Suprapubic skin (tissue), 4 donors: ENCODE measurements at places on chromosomes 2 and 18. TPM values are rescaled to one million over a fixed set of nuclear protein-coding genes. Genes with fewer than 3 reads are reported as not detected.

The PRSS56 gene
- total RNA-seq, result not detected

GRCh38 chr18:76708071-76708721 lies 114.2 kb upstream of the ZNF236 start:
- no peak for DNase-seq

GRCh38 chr2:11325961-11326676 lies 18.3 kb downstream of the ROCK2 start:
- no peak for DNase-seq

DNA sequence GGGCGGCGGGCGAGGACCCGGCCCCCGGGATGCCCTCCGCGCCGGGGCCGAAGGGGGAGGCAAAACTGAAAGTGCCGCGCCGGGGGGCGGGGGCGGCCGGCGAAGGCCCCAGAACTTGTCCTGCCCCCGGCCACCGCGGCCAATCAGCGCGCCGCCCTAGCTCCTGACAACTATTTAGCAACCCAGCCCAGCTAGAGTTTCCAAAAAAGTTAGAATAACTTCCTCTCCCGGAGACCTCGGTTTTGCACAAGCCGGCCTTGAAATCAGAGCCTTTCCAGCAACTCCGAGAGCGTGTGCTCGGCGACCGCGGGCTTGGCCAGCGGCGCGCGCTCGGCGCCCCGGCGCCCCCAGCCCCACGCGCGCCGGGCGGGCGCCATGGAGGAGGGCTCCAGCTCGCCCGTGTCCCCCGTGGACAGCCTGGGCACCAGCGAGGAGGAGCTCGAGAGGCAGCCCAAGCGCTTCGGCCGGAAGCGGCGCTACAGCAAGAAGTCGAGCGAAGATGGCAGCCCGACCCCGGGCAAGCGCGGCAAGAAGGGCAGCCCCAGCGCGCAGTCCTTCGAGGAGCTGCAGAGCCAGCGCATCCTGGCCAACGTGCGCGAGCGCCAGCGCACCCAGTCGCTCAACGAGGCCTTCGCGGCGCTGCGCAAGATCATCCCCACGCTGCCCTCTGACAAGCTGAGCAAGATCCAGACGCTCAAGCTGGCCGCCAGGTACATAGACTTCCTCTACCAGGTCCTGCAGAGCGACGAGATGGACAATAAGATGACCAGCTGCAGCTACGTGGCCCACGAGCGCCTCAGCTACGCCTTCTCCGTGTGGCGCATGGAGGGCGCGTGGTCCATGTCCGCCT lies at the start of gene TWIST2:
TSS of gene TWIST2 (plus strand) at position 245 of the 850 bp plus-strand sequence. CDS start at position 376, 131 bp downstream.
- peak; percentile 90 for DNase-seq

- DNase-seq, result no peak
Measured at GRCh38 chr2:8389431-8390108, 292.3 kb upstream of the ID2 start.

DNA sequence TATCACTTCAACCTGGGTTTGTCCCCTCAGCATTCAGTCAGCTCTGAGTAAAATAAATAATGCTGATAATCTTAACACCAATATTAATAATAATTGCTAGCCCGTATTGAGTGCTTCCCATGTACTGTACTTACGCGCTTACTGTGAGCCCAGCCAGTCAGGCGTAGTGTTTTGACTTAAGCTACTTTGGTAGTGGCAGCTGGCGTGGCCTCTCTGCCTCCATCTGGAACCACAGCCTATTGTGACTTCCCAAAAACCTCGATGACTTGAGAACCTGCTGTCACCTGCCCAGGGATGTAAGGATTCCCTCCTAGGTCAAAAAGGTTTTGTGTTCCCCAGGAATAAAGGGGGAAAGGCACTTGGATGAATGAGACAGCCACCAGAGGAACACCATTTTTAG lies 53.2 kb downstream of the SUMO1 start:
- DNase-seq, result no peak

The REG1A gene
- total RNA-seq, result 1.5 TPM

The RGPD3 gene
- 2.1 TPM for total RNA-seq
